ENCODE measurements at places on chromosomes 3 and 15.

DNA sequence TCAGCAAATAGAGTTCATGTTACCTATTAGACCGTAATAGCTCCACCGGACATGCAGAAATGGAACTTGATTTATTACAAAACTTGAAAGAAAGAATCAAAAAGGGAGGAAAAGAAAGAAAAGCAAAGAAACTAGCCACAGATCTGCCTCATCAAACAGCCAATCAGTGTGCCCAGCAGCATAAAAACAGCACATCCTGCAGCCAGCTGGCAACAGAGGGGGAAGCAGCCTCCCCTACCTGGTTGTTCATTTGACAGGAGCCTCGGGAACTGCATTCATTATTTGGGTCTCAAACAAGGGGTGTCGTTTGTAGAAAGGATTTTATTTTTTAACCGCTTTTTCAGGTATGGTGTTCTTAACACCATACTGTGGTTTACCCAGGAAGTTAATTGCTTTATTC, 181.5 kb upstream of the TOPAZ1 start:
- no peak for DNase-seq

DNA sequence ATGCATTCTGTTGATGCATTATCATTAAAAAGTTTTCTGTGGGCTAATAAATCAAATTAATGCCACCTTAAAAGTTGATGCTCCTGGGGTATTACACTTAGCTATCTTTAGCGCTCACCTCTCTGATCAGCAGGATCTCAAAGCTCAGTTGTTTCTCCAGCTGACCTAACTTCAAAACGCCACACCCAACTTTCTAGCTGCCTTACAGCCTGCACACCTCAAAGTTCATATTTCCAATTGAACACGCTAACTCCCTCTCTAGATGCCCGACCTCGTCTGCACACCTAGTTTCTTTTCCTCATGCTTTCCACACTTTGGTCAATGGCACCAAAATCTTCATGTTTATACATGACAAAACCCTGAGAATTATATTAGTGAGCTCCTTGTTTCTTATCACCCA, 98.2 kb upstream of the AGTR1 start:
- no peak for DNase-seq

- DNase-seq: no peak
Measured at GRCh38 chr15:101310161-101310480, 15.1 kb upstream of the SNRPA1 start.

- DNase-seq: no peak
Measured at GRCh38 chr3:132445817-132446216, 28.5 kb downstream of the DNAJC13 start.

DNA sequence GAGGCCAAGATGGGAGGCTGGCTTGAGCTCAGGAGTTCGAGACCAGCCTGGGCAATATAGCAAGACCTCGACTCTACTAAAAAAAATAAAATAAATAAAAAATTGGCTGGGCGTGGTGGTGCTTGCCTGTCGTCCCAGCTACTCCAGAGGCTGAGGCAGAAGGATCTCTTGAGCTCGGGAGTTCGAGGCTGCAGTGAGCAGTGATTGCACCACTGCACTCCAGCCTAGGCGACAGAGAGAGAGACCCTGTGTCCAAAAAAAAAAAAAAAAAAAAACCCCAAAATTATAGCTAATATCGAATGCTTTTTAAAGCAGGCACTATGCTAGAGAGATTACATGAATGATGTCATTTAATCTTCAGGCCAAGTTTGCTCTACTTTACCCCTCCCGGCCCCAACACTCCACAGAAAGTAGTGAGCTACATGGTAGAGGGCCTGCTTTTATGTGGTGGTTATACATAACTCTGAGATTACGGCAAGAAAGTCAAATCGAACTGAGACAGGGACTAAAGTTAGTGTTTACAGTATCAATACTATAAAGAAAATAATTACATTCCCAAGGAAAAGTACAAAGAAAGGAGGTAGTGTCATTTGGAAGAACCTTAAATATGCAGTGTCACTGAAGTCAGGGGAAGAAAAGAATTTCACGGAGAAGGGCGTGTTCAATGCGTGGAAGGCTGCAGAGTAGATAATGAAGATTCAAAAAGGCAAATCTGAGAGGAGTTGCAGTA, 1.1 kb downstream of the ADPGK start:
- no peak for DNase-seq

GRCh38 chr15:63340353-63340752, 41.3 kb downstream of the CA12 start:
- DNase-seq: no peak

- DNase-seq: no peak
Measured at GRCh38 chr3:194250098-194251002, 100.8 kb downstream of the CPN2 start.

- no peak for DNase-seq
Measured at GRCh38 chr3:37338500-37338899, 164.1 kb upstream of the LRRFIP2 start.

- DNase-seq: no peak
Measured at GRCh38 chr3:42080453-42080872, 10.7 kb upstream of the TRAK1 start.
